Esophagus mucosa (tissue), 1 donor: ENCODE measurements at places on chromosomes 3 and 15. TPM values are rescaled to one million over a fixed set of nuclear protein-coding genes. Genes with fewer than 3 reads are reported as not detected.

Gene TGFBR2
- total RNA-seq: 14.6 TPM

Gene IGSF11
- total RNA-seq: 0.32 TPM

Gene XYLB
- 2.4 TPM for total RNA-seq

Gene AP3B2
- 0.88 TPM for total RNA-seq

Gene HLTF
- total RNA-seq: 8.2 TPM

Gene TRIM42
- total RNA-seq: not detected
